Ascending aorta (tissue), 2 donors: ENCODE measurements at places on chromosomes 1 and 21.

DNA sequence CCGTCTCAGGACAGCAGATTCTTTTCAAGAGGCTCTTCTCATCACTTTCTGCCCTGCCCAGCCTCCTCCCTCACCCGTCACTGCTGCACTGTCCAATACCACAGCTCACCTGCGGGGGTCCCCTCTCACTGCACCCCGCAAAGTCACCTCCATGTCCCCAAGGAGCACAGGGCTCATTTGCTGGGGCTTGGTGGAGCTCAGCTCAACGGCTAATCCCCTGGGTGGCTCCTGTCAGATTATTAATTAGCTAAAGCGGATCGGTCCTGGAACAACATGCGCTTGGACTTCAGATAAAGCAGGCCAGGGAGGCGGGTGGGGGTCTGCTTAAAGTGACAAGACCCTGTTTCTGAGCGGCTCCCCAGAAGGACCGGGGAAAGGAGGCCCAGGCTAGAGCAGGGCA lies 43.1 kb downstream of the CASZ1 start:
- DNase-seq, result no peak

DNA sequence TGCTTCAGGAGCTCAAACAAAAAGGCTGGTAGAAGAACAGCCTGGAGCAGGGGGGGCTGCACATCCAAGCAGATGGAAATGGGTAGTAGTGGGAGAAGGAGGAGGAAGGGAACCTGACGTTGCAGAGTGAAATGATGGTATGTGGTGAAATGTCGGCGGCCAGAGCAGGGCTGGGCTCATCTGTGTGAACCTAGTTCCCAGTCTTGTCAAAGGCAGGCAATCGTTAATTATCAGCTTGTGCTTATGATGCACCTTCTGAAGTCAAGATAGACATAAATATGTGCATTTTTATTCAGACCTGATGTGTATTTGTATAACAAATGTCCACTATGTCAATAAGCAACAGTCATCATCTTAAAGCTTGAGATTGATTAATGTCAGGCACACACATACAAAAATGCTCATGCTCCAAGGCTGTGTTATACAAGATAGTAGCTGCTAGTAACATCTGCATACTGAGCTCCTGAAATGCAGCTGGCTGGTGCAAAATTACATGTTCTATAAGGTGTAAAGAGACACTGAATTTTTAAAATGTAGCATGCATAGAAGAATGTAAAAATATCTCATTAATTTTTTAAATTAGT lies 10.6 kb upstream of the ATP6V1G3 start:
- DNase-seq, result no peak

GRCh38 chr1:227885135-227885647 lies 62.5 kb downstream of the WNT9A start:
- DNase-seq, result peak; percentile 53

- no peak for DNase-seq
Observed at GRCh38 chr21:24590261-24590660, 1017.0 kb downstream of the MRPL39 start.

- no peak for DNase-seq
Observed at GRCh38 chr1:98523256-98523655, 138.3 kb upstream of the SNX7 start.

GRCh38 chr1:11176081-11176706 lies 13.0 kb upstream of the ANGPTL7 start:
- DNase-seq, result no peak

- no peak for DNase-seq
Observed at GRCh38 chr1:84502927-84503326, 3.3 kb upstream of the SPATA1 start.

- DNase-seq, result no peak
Observed at GRCh38 chr1:150881331-150882070, 5.1 kb upstream of the ARNT start.

DNA sequence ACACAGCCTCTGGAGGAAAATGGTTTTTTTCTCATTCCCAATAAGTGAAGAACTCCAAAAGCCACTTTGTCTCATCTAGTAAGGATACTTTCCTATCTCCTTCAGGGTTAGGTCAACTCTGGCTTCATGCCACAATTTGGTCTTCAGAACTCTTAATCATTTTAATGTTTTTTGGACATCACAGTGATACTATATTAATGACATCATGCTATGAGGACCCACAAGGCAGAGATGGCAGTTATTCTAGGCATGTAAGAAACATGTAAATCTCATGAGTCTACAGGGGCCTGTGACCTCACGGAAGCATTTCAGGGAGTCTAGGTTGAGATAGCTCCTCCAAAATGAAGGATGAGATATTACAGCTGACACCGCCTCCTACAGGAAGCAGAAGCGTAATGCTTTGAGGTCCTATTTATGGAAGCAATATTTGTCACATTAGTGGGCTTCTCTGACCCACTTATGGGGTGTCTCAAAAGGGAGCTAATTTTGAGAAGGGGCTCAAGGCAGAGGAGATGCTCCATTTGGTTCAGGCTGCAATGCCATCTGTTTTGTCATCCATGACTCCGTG lies 5.0 kb upstream of the GPR137B start:
- no peak for DNase-seq

- DNase-seq, result no peak
Observed at GRCh38 chr1:166471359-166471758, 304.6 kb upstream of the FAM78B start.

DNA sequence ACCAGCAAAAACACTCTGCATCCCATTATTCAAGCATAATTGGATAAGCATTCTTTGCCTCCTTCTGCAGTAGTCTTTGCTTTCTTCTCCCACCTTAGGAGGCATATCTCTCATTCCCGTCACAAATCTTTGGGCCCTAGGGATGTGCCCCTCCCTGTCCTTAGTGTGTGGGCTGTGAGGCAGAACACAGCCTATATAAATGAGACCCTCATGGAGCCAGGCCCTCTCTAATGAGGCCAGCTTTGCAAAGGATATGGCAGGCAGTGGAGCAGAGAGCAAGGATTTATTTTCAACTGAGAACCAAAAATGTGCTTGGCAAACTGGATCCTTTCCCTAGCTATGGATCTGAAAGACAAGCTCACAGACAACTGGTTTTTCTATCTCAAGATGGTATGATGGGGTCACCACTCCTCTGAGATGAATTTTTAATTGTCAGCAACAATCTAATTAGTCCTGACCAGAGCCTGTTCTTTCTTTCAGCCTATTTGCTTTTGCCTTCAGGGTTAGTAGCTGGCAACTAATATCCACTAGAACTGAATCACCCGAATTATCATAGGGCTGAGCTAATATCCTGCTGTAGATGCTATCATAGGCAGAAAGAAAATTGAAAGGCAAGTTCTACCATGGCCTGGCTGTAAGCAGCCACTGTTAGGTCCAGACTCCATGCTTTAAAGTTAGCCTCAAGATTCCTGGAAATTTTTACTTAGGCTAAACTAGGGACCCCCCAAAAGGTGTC lies 134.2 kb downstream of the SYT2 start:
- DNase-seq, result no peak

DNA sequence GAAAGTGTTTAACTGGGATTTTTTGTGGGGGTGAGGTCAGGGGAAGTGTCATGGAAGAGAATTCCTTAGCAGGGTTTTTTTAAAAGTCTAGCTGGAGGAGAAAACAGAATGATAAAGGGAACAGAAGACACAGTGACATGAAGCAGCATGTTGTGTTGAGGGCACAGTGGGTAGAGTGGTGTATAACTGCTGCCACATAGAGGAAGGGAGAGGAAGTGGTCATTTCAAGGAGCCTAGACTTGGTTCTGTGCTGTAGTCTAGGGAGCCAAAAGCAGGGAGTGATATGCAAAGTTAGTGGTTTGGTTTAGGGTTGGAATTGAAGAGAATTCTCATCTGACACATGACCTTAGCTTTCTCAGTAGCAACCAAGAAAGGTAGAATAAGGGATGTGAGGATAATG lies 10.2 kb downstream of the EEIG2 start:
- no peak for DNase-seq

- DNase-seq, result no peak
Observed at GRCh38 chr1:159940006-159940620, 5.3 kb downstream of the IGSF9 start.

- DNase-seq, result no peak
Observed at GRCh38 chr1:162565460-162565859, 3.9 kb downstream of the UAP1 start.

DNA sequence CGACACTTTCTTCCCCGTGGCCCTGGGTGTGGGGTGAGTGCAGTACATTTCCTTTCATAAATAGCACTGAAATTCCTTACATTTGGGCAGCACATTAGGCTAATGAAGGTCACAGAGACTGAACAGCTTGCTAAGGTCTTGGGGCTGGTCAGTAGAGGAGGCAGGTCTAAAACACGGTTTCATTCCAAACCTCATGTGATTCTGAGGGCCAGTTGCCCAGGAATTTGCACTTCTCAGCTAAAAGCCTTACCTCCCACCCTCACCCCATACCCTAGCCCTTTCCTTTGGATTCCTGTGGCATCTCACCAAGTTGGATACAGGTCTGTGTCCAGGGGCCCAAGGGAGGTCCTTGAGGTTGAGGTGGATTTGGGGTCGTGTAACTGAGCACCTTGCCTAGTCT lies 147.8 kb upstream of the CD34 start:
- no peak for DNase-seq

- DNase-seq, result no peak
Observed at GRCh38 chr1:31511848-31512615, 64.3 kb upstream of the TINAGL1 start.

DNA sequence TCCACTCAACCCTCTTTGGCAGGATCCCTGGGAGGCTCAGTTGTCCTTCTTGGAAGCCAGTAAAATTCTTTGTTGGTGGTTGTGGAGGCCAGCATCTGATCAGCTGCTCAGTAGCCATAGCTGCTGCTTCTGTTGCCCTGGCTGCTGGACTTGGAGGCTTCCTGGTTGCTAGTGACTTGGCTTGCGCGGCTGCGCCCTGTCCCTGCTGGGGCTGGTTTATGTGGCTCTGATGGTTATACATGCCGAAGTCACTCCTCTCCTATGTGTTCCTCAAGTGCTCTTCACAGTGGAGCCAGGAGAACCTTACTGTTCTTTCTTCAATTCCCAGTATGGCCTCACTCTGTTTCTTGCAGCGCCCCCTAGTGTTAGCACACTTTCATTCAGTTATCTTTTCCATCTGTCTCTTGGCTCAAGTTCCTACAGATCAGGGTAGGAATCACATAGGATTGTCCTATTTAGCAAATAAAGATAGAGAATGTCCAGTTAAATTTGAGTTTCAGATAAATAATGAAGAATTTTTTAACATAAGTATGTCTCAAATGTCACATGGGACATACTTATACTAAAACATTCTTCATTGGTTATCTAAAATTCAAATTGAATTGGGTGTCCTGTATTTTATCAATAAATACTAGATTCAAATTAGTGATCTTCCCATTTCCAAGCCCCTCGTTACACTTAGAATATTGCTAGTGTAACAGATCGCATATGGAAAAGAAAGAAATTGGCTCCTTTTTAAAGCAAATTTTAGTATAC lies 176.5 kb downstream of the TGFB2 start:
- DNase-seq, result no peak

DNA sequence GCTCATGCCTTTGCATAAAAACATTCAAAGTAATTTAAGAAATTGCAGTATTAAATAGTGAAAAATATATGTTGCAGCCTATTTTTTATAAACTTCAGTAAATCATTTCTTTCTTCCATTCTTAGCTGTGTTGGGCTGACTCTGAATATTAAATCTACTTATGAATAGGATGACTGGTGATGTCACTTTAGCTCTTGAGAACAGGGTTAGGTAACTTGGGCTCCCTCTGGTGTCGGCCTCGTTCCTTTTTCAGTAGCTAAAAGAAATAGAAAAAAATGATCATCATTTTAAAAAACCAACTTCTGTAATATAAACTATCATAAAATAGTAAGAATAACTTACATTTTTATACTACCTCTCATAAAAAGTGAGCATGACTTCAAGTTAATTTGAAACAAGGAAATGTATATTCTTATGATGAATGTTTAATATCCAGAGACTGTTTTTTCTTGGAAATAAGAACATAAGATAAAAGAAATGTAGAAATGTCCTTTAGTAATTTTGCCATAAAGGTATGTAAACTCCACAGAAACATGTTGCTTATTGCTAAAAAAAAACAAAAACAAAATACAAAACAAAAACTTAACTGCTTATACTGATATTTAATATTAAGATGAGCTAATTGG lies 26.8 kb upstream of the NCAM2 start:
- no peak for DNase-seq

GRCh38 chr1:202807926-202808757 lies at the start of gene KDM5B:
Gene KDM5B (minus strand): TSS chr1:202808421. CDS start chr1:202808305, 116 bp downstream.
- peak; percentile 77 for DNase-seq

- no peak for DNase-seq
Observed at GRCh38 chr1:217189362-217189761, 441.5 kb downstream of the GPATCH2 start.

GRCh38 chr1:8910331-8910730 lies 31.8 kb upstream of the ENO1 start:
- no peak for DNase-seq

GRCh38 chr1:201885531-201886075 lies 3.1 kb upstream of the SHISA4 start:
- DNase-seq, result no peak

GRCh38 chr1:237809099-237809498 lies 81.6 kb downstream of the ZP4 start:
- DNase-seq, result no peak

- DNase-seq, result no peak
Observed at GRCh38 chr1:227321035-227321434, 2.7 kb upstream of the CDC42BPA start.

DNA sequence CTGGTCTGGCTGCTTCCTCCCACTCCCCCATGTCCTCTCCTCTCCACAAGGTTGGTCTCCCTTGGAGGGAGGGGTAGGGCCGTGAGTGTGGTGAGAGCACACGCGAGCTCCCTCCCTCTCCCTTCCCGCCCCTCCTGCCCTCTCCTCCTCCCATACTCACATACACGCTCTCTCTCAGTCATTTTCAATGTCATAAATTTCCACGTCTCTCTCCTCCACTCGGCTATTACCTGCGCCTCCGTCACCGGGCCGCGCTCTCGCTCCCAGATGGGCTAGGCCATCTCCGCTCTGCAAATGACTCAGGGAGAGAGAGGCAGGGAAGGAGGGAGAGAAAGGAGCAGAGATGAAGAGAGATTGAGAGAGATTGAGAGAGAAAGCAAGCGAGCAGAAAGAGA lies 36.7 kb upstream of the DMBX1 start:
- DNase-seq, result no peak

DNA sequence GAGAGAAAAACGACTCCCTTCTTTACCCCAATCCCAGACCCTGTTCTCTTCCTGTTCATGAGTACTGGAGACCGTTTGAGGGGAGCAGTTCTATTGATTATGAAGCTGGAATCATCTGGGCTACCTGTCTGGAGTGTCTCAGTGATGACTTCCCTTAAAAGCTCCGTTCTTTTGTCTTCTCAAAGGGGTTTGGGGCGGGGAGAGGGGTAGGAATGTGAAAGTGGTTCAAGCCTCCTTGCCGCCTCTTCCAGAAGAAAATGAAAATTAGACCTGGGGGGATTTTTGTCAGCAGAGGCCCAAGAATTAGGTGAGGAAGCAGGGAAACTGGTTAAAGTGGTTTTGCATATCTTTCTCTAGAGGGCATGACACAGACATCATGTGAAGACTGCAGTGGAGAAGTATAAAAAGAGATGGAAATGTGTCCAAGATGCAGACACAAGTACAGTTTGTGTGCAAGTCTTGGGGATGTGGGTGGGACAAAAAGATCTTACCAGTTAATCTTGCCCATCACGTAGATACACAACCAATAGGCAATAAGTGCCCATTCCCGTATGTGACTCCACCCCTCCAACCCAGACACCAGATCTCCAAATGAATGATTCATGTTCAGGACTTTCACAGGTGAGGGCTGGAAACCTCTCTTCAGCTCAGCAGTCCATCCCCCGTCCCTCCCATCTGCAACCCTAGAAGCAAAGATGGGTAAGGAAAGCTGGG lies 470 bp upstream of the MTMR11 start:
- no peak for DNase-seq
